ENCODE measurements at places on chromosomes 7 and 10. TPM values are rescaled to one million over a fixed set of nuclear protein-coding genes. Genes with fewer than 3 reads are reported as not detected.

DNA sequence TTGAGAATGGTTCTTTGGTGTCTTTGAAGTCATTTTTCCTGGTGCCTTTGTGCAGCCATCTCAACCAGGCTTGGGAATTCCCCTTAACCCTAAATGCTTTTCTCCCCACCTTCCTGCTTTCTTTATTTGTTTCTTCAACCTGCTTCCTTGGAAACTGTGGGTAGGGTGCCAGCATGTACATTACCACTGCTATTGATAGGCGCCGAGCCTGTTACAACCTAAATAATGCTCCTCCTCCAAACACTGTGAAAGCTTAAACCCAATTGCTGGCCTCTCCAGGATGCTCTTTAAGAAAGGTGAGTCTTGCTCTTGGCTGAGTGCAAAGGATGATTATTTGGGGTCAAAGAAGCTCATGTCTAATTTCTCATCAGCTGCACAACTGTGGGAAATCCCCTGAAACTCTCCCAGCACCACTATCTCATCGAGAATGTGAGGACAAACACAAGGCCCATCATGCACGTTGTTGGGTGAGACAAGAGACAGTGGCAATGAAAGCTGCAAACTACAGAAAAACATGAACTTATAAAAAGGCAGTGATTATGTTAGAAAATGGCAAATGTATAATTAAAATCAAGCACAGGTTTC is 285.5 kb upstream of the IGFBP3 start:
- DNase-seq = no peak

GRCh38 chr10:102583435-102584417 is 60.6 kb upstream of the TRIM8 start:
- DNase-seq = peak; percentile 84

DNA sequence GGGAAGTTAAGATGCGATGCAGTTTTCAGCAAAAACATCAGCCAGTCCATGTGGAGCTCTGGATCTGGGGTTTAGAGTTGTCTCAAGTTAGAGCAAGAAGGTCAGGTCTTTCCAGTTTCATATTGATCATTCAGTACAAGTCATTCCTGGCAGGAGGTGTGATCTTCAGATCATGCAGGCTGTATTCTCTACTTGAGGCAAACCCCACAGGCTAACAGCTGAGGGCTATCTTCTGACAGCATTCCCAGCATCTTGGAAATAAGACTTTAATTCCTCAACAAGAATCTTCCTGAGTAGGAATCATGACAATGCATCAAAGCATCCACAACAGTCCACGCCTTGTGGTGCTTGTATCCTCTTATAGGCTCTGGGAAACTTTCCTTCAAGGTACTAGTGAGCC is 94.9 kb upstream of the ZNF438 start:
- DNase-seq = no peak

GRCh38 chr7:77395626-77396025 is 20.5 kb downstream of the GSAP start:
- no peak for DNase-seq

GRCh38 chr7:151249034-151249731 is 689 bp upstream of the SMARCD3 start:
- no peak for DNase-seq

GRCh38 chr7:47371733-47372368 is 210.1 kb downstream of the TNS3 start:
- DNase-seq = no peak

DNA sequence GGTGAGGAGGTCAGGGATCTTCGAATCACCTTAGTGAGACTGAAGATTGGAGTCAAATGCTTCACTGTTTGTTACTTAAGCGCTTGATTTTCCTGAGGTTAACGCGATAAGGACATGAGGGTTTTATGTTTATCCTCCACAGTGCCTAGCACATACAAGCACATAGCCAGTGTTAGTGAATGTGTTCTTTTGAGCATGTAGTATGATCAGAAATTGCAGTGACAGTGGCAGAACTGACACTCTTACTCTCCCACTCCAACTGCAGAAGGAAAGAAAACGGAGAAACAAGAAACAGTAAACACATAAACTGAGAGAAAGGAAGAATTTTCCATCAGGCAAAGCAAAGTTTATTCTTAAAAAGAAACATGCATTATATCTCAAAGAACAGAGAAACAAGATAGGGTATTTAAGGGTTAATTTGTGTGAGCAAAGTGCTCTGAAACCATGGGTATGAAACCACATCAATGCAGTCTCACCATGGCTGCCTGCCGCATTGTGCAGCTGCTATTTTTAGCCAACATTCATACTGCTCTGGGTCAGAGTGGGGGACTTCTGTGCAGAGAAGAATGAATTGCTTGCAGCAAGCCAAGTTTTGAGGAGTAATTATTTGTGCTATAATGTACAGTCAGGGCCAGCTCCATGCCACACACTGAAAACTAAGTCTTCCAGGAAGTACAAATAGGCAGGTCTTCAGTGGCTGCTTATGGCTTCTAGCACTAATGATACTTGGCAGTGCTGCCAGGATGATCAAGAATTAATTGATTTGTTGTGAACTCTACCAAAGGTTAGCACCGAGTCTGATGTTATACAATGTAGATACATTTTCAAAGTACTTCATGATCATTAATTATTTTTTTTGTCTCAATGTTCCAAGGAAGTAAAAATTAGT is 152.0 kb downstream of the MACC1 start:
- no peak for DNase-seq

DNA sequence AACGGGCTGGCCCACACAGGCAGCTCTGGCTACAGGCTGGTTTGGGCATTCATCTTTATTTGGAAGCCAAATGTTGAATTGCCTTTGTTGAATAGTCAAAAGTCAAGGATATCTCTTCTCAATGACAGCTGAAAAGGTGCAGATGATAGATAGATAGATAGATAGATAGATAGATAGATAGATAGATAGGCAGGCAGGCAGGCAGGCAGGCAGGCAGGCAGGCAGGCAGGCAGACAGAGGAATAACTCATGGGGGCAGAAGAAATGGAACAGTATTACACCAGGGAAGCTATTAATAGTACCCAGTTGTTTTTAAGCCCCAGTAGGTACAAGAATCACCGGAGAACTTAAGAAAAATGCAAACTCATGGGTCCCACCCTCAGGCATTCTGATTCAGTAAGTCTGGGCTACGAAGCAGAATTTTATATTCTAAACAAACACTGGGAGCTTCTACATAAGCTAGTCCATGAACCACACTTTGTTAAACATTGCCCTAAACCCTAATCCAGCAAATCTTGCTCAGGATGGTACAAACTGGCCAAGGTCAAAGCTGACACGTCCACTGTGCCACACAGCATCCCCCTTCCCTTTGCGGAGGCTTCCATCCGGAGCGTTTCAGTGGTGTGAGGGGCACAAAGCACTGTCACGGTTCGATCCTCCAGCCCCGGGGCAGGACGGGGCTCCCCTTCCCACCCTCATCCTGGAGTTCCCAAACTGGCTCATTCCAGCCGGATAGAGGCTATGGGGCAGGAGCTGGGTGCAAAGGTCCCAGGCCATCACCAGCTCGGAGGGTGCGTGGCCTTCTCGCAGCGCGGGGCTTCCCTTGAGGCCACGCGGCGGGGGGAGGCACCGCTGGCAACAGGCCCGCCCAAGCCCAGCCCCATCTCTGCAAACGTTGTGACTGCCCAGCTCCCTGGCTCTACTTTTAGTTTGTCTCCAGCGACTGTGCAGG is 6.7 kb downstream of the PRKAG2 start:
- no peak for DNase-seq

DNA sequence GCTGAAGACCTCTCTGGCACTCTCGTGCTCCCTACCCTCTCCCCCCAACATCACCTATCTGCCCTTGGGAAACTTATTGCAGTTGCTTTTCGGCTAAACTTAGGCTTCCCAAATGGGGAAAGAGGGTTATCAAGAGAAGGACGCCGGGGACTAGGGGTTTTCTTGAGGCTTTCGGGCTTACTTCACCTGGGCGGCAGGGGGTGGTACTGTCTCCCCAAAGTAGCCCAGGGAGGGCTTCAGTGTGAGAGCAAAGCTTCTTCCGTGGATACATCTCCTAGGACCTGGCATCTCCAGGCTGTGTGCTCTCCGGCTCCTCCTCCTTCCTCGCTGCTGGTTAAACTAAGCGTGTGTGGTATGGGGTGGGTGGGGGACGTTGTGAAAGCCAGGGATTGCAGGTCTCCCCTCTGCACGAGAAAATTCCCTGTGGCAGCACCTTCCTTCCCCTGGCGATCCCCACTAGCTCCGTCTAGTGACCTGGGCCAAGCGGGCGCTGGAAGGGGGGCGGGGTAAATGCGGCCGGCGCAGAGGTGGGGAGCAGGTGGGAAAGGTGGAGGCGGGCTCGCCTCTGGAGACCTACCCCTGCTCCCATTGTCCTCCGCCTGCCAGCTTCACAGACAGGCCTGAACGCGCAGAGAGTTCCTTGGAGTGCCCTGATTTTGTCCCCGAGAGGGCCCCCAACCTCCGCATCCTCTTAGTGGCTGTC is 1.1 kb downstream of the PLXDC2 start:
- DNase-seq = no peak

SHOC2 gene
- 25.7 TPM for polyA plus RNA-seq

DNA sequence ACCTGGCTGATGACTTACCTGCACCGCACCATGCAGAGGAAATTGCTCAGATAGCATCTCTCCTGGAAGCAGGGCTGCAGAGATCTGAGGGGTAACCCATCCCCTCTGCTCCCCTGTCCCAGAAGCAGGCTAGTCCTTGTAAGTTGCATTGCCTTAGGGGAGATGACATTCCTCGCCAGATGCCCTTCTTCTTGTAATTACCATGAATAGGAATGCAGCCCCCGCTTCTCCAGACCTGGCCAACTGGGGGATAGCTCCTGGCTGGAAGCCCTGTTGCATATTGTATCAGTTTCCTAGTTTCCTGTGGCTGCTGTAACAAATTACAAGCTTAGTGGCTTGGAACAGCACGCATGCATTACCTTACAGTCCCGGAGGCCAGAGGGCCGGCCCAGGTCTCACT is 47.5 kb upstream of the EN2 start:
- DNase-seq = no peak

PTF1A gene
- polyA plus RNA-seq = not detected

DNA sequence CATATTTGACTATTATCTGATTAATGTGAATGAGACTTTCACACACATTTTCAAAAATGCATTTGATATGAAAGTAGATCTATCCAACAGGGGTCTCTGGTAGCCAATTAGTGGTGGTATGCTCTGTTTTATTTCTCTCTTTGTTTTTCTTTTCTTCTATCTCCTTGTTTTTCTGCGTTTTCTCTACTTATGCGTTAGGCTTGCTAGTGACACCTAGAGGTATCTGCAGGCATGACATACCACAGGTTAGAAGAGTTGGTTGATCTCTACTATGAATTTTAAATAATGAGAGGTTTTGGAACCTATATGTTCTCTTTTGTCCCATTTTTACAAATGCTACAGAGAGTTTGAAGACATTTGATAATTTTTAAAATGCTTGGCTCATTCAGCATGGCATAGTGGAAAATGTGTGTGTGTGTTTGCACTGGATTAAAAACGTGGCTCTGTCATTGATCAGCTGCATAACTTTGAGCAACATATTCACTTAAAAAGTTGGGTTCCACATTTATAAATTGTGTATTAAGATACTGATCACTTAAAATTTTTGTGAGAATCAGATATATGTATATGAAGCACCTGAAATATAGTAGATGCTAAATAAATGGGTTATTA is 28.1 kb upstream of the PLXDC2 start:
- DNase-seq = no peak

DNA sequence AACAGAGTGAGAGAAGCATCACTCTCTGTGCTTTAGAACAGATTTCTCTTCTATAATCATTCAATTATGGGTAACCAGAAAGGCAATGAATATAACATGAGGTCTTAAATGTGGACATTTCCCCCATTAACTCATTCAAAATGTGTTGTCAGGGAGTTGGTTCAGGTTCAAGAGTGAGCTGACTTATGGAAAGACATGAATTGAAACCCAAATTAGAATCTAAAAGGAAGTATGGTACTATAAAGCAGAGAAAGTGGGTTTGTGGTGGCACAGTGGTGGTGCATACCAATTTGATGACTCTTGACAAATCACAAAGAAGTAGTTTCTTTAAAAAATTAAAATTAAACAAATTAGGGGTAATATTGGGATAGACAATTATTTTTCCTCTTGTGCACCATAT is 114.6 kb upstream of the MEOX2 start:
- DNase-seq = no peak

DNA sequence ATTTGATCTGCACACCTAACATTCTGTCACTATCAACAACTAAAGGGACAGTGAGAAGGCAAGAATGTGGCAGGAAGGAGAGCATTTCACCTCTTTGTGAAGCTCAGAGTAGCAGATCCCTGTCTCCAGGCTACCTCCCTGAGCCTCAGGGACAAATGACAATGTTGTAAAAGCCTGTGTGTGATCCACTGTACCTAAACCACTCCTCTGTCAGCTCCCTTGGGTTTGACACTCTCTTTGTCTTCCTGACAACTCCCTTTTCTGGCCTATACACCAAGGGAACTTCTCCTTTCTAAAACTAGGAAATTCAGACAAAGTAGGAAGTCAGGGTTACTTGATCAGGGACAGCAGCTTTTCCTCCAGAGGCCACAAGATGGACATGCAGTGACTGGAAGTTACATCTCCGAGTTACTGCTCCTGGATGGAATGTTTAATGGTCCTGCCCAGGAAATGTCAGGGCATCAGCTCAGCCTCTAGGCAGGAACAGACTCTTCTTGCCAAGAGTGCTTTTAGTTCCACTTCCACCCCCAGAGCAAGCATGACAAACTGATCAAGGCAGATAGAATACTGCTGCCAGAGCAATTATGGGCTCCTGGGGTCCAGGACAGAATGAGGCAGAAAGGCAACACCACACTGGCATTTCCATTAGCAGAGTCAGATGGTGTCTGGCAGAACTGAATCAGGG is 1014.5 kb upstream of the LRRTM3 start:
- DNase-seq = no peak

ABCB1 gene
- polyA plus RNA-seq = 4.3 TPM

DNA sequence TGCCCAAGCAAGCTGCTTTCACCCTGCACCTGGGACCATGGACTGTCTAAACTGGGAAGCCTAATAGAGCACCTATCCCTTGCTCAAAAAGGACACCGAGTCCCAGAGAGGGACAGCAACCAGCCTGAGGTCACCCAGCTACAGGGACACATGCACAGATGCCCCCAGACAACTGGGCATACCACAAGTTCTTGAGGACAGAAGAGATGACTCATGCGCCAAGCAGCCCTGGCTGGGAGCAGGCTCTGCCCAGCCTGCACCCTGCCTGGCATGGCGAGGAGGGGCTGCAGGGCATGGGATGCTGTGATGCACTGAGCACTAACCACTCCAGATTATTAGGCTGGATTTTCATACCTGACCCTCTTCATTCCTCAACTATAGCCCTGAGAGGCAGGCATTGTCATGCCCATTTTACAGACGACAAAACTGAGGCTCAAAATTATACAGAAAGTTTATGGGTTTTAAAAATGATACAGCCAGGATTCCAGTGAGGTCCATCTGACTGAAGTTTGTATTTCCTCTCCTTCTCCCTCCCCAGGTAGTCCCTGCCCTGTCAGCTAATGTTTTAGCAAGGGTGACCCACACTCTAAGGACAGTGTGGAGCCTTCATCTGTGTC is 289.3 kb upstream of the ZMIZ1 start:
- DNase-seq = no peak
